ENCODE measurements at places on chromosomes 6 and 20.

- DNase-seq: no peak
These were observed 109.1 kb upstream of the PLEKHG1 start for GRCh38 chr6:150490586-150490985.

DNA sequence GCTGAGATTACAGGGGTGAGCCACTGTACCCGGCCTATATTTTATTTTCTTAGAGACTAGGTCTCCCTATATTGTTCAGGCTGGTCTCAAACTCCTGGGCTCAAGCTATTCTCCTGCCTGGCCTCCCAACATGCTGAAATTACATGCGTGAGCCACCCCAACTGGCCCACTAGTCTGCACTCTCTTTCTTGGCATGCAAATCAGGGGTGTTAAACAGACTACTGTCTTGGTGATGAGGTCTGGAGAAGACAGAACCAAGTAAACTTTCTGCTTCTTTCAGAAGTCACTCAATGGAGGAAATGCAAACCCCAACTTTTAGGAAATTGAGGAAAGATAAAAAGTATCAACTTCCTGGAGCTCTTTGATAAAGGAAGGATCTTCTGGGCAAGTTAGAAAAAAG is 8.0 kb upstream of the TUBB2B start:
- no peak for DNase-seq

GRCh38 chr6:143828572-143828971 is 14.6 kb upstream of the LTV1 start:
- no peak for DNase-seq

DNA sequence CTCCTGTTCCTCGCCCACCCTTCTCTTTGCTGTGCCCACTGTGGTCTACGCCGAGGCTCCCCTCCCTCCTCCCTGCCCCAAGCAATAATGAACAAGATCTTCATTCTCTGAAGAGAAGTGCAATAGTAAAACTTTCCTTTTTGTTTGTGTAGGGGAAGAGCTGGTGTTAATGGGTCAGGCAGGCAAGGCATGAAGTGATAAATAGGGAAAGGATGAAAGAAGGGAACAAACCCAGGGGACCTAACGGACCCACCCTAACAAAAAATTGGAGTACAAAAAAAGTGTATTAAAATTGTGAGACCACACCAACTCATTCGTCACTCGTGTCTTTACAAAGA is 66.9 kb downstream of the ZBTB2 start:
- DNase-seq: no peak

DNA sequence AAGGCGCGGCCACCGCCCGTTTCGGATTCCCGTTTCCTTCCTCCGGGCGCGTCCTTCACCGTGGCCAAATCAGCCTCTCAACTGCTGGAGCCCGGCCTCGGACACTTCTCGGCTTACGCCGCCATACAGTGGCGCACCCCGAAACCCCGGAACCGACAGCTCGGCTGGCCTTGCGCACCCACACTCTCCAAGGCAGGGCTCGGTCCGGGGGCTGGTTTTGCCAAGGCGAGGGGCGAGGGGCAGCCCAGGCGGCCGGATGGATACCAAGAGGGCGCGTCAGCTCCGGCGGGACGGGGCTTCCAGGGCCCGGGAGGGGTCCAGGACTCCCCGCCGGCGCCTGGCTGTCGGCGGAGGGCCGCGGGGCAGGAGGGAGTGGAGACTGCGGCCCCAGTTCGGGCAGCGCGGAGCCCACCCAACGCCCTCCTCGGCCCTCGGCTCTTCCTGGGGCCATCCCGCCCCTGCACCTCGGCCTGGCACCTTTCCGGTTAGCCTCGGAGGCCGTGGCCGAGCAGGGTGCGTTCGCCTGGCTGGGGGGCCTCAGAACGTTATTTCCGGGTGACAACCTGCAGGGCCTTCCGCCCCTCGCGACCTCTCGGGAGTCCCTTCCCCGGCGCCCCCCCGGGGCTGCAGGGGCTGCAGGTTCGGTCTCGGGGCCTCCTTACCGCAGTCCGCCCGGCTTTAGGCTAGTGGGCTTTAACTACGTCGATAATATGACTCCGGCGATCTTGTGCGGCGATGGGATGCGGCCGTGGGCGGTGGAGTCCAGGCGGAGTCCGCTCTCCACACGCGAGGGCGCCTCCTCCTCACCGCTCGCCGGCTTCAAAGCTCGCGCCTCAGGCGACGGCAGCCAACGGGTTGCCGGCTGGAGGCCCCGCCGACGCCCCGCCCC is 697 bp upstream of the CEP43 start:
- no peak for DNase-seq

GRCh38 chr6:49530141-49530776 is 20.2 kb upstream of the C6orf141 start:
- DNase-seq: no peak

- no peak for DNase-seq
These were observed 144.5 kb downstream of the LPA start for GRCh38 chr6:160519603-160520042.

GRCh38 chr6:47168180-47168579 is 126.0 kb upstream of the ADGRF1 start:
- no peak for DNase-seq

- no peak for DNase-seq
These were observed 44.1 kb upstream of the GCLC start for GRCh38 chr6:53588816-53589509.

- DNase-seq: no peak
These were observed 289.1 kb downstream of the TAF4 start for GRCh38 chr20:61776491-61777075.

DNA sequence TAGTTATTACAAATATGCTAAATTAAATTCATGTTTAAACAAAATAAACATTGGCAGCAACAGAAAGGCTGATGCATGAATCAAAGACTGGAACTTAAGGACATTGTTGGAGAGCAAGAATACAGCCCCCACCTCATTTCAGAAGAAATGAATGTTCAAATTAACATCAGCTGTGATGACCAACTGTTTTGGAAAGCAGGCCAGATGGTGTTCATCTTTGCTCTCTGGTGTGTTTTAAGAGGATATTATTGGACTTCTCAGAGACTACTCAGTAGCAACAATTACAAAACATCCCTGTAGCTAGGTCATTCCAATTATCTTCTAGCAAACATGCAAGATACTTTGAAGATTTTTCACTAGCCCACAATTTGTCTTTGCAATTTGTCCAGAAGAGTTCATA is 118.6 kb upstream of the DOK5 start:
- no peak for DNase-seq

- DNase-seq: no peak
These were observed 180.0 kb downstream of the GJA1 start for GRCh38 chr6:121615493-121615892.

GRCh38 chr20:41276317-41276751 is 41.2 kb downstream of the ZHX3 start:
- no peak for DNase-seq
